Naive thymus-derived CD8-positive, alpha-beta T cell (primary cell): ENCODE measurements at places on chromosomes 11 and 22. TPM values are rescaled to one million over a fixed set of nuclear protein-coding genes. Genes with fewer than 3 reads are reported as not detected.
A peak's percentile ranks its signal among the peaks of the same experiment; 100 is the strongest.

- no peak for DNase-seq
These were observed 390 bp upstream of the HTATIP2 start for GRCh38 chr11:20363149-20363499.

GRCh38 chr22:26985931-26986782 lies 328.8 kb downstream of the MIAT start:
- DNase-seq, result no peak

- DNase-seq, result no peak
These were observed 25.9 kb downstream of the IGSF9B start for GRCh38 chr11:133930767-133931448.

- DNase-seq, result no peak
These were observed 11.4 kb upstream of the SEC14L3 start for GRCh38 chr22:30483169-30483568.

- no peak for DNase-seq
These were observed 149.0 kb downstream of the CEP164 start for GRCh38 chr11:117476531-117477142.

HTR3A gene
- not detected for total RNA-seq

- DNase-seq, result no peak
These were observed 121.7 kb downstream of the PARVA start for GRCh38 chr11:12499071-12499470.

POLR3H gene
- 50.5 TPM for total RNA-seq

GRCh38 chr11:65217441-65218423 lies 36.0 kb downstream of the CAPN1 start:
- DNase-seq, result no peak

CNIH2 gene
- total RNA-seq, result 1.1 TPM

MUC5B gene
- total RNA-seq, result not detected

- no peak for DNase-seq
These were observed 6.4 kb upstream of the BMAL1 start for GRCh38 chr11:13271060-13271693.

DGKZ gene
- 234 TPM for total RNA-seq

DNA sequence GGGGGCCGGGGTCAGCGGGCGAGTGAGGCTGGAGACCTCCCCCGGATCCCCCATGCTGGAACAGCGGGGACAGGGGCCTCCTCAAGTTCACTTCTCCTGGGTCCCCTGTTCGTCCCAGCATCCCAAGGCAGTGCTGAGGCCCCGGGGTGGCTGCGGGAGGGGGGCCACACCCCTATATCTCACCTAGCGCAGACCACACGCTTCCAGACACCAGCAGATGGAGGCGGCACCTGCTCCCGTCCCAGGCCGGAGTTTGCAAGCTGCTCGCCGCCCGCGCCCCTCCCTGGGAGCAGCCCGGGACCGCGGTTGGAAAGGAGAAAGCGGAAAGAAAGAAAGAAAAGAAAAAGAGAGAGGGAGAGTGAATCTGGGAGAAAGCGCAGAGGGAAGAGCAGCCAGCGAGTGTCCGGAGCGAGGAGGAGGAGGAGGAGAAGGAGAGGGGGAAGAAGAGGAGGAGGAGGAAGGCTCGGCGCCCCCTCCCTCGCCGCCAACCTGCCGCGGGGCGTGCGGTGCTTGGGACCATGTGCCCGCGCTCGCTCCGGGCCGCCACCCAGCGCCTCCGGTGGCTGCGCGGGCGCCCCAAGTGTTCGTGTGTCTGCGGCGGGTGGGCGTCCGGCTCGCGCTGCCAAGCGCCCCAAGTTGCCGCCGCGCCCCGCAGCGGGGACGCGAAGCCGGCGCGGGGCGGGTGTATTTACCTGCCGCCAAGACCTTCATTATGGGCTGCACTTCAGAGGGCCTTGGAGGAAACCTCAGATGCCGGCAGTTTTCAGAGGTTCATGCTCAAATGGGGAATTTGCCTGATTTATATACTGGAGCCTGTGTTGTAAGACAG lies at the start of gene LIF:
Gene LIF, minus strand, starts transcription at position 775 of the 829 bp plus-strand sequence. Its CDS starts 64 bp downstream, at position 711.
- DNase-seq, result peak; percentile 57

GRCh38 chr11:67320011-67320410 lies 16.7 kb downstream of the SSH3 start:
- DNase-seq, result no peak

DNA sequence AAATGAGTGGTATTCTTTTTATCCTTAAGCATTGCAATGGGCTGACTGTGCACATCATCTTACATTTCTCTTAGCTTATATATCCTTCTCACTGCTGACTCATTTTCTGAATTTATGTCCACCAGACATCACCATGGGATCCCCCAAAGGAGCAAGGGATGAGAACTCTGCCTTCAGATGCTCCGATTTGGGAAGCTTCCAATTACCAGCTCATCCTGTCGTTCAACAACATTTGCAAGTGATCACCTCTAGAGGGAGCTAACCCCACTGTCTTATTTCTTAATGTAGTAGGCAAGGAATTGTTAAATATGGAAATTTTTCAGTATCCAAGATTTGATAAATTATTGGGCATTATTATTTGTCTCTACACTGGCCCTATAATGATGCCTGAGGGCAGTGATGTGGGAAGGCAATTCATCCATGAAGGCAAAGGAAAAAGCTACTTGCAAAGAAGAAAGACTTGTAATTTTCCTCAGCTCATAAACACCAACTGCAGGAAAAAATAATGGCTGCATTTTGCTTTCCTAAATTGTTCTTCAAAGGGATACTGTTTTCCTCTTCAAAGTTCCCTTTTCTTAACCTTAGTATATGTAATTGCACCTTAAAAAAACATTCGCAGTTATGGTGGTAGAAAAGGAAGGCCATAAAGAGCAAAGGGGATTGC lies 102.4 kb upstream of the FSHB start:
- DNase-seq, result no peak

GRCh38 chr11:65116370-65117205 lies 913 bp downstream of the ZNHIT2 start:
- DNase-seq, result peak; percentile 68

DNA sequence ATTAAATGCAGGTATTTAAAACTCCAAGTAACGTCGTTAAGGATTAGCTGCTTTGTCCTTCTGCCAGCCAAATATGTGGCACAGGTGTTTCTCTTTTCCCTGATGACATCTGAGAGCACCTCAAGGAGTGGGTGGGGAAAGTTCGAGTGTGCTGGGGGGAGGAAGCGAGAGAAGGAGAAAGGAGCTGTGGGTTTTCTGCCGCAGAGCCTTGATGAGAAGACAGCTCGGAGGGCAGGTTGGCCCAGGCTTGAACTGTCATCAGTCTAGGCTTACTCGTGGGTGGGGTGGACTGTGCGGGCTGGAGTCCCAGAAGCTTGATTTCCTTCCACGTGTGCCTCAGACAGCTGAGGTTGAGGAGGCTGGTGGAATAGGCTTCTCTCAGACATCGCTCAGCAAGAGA lies 15.2 kb upstream of the SORL1-AS1 start:
- peak; percentile 82 for DNase-seq

DNA sequence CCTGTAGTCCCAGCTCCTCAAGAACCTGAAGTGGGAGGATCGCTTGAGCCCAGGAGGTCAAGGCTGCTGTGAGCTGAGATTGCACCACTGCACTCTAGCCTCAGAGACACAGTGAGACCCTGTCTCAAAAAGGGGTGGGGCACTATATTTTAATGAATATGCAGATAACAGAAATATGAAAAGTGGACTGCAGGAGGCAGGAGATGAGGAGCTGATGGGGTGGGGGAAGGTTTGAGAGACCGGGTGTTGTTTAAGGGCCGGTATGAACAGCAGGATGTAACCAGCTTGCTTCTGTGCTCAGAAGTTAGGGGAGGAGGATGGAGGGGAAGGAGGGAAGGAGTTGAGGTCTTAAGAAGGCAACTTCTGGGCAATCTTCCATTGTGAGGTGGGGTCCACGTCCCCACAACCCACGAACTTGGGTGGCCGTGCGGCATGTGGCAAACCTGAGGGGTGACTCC lies 1.3 kb upstream of the B4GALNT4 start:
- DNase-seq, result no peak

- DNase-seq, result no peak
These were observed 1280.6 kb upstream of the CNTN5 start for GRCh38 chr11:97739932-97740800.

MUC6 gene
- not detected for total RNA-seq

DNA sequence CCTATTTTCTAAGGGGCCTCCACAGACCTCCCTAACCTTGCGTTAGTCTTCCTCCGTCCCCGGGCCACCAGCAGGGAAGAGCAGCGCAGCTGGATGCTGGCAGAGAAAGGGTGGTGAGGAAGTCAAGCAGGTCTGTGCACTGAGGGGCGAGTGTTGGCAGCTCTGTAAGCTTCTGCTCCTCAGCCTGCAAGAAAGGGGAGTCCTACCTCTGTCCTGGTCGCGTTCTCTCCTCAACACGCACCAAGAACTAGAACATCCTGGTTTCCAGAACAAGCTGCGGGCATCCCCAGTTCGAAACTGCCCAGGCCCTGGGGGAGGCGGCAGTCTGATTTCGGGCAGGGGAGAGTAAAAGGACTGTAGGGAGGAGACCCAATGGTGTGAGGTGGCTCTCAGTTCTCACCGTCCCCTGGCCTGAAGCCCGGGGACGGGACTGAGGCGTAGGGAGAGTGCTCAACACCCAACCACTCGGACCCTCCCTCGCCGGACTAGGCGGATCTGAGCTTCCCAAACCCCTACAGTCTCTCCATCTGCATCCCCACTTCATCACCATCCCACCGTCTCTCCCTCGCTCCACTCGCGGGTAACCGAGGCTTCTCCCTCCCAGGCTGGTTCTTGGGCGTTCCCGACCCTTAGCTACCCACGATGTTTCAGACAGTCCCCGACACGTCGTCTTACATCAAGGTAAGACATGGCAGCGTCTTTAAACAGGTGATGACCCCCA lies 7.7 kb upstream of the FLI1 start:
- DNase-seq, result peak; percentile 32

DNA sequence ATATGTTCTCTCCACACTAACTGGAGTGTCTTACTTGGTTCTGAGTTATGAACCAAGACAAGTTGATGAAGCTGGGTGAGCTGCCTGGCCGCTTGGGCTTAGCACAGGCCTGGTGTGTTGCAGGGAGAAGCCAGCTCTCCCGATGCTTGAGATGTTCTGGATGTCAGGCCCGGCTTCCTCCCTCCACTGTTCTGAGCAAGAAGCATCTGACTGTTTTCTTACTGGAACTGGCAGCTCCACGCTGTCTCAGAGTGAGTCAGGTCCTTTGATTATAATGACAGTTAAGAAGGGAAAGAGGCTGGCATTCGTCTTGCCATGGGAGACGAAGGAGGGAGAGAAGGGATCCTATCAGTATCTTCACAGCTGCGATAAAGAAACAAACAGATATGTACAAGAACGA lies 46.5 kb upstream of the CRTAM start:
- no peak for DNase-seq
